Dermis blood vessel endothelial cell (primary cell): ENCODE measurements at places on chromosomes 2 and 18.

- DNase-seq: peak; percentile 58
Observed at GRCh38 chr18:43587538-43588153, 310.4 kb upstream of the SYT4 start.

DNA sequence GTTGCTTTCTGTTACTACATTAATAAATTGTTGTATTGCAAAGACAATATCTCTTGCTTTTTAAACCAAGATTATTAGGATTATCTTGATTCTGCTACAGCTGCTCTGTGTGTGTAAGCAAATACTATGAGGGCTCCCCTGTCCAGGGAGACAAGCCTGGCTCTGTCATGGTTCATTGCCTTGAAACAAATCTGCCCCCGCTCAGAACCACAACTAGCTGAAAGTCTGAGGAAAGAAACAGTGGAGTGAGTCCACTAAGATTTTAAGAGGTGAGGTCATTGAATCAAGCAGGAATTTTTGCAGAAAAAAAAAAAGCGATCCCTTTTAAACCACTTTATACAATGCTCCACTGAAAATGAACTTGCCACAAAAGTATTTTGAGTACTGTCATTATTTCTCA is 30.8 kb upstream of the LRRTM4 start:
- no peak for DNase-seq

- no peak for DNase-seq
Observed at GRCh38 chr18:46110406-46110805, 6.2 kb downstream of the HAUS1 start.

DNA sequence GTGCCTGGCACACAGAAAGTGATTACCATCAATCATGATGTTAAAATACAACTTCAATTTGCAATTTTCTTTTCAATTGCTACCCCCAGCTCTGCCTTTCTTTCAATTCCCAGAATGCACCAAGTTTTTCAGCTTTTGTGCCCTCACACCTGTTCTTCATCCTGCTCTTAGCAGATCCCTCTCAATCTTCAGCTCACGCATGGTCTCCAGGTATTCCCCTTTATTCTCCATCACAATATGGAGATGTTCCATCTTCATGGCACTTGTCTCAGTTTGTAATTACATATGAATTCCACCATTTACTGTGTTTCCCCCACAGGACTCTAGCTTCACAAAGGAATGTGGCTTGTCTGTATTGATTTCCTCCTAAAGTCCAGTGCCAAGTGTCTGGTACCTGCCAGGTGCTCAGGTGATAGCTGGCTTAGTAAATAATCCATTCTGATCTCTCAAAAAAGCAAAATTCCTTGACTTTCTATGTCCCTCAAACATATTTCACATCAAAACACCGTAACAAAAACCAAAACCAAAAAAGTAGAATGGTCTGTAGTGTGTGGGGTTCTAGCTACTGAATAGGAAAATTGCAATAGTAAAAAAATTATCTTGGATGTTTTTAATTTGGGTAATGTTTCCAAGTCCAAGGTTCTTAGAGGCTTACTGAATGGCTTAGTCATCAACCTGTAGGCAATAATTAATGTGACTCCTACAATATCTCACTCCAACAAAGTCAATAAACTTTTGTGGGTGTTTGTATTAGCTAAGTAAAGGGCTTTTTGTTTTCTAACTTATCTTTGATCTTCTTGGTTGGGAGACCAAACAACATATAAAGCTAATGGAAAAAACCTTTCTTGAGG is 2.9 kb upstream of the INSIG2 start:
- no peak for DNase-seq

DNA sequence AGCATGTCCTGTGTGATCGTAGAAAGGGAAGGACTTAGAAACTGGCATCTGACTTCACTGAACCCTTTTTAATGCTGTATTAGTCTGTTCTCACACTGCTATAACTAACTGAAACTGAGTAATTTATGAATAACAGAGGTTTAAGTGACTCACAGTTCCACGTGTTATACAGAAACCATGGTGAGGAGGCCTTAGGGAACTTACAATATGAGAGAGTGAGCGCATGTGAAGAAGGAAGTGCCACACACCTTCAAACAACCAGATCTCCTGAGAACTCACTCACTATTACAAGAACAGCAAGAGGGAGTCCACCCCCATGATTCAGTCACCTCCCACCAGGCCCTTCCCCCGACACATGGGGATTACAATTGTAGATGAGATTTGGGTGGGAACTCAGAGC is 811.3 kb downstream of the CPS1 start:
- no peak for DNase-seq

DNA sequence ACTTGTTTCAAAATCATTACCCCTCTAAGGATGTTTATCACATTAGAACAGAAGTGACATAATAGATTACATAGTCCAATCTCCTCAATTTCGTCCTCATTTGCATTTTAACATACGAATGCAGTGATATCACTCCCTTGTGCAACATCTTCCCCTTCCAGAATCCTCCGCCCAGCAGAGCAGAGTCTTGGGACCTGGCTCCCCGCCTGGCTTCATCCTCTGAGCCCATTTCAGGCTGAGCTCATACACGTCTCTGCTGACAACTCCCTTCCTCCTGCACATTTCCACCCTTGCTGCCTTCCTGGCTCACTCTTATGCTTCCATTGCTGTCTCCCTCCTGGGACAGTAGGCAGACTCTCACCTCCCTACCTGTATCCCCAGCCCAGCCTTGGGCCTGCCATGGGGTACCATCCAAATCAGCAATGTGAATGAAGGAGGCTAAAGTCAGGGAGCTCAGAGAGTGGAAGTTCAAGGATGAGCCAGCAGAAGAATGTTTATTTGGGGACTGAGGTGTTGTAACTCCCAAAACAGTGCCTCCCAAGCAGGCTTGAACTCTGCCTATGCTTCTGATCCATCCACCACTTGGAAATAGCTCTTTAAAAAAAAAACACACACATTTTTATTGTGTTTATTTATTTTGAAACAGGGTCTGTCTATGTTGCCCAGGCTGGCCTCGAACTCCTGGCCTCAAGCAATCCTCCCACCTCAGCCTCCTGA is 165.2 kb downstream of the TMEM200C start:
- no peak for DNase-seq

- DNase-seq: no peak
Observed at GRCh38 chr2:27831279-27832050, 58.7 kb downstream of the RBKS start.

- no peak for DNase-seq
Observed at GRCh38 chr2:45391866-45392265, 219.2 kb downstream of the SRBD1 start.

GRCh38 chr2:118805064-118805690 is 42.3 kb downstream of the EN1 start:
- no peak for DNase-seq

DNA sequence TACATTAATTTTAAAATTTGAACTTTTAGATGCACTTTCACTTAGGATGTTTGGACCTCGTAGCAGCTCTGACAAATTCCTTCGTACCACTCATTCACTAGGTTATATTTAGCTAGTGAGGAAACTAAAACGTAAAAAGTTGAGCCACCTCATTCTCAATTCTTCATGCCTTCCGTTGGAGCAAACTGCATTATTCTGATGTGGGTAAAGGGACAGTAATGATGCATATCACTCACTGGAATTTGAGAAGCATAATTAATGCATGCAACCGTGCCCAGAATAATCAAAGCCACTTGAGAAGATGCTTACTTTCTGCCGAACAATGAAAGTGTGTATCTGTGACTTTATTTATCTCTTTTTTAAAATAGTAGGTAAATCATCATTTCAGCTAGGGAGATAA is 2.2 kb downstream of the CNOT9 start:
- peak; percentile 54 for DNase-seq

DNA sequence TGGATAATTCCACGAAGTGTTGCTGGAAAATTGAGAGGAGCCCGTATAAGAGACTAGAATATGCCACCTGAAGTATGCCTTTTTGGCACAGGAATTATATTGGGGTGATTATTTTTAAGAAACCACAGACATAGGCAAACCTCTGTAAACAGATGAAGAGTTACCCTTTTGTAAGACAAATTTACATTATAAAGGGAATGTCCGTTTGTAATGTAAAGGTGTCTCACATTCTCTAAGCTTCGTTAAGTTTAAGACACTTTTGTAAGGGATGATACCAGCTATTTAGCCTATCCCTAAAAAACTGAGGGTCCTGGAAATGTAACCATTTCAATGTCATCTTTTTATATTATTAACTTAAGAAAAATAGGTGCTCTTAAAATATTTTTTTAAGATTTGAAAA is 432.8 kb upstream of the SYT4 start:
- DNase-seq: no peak

DNA sequence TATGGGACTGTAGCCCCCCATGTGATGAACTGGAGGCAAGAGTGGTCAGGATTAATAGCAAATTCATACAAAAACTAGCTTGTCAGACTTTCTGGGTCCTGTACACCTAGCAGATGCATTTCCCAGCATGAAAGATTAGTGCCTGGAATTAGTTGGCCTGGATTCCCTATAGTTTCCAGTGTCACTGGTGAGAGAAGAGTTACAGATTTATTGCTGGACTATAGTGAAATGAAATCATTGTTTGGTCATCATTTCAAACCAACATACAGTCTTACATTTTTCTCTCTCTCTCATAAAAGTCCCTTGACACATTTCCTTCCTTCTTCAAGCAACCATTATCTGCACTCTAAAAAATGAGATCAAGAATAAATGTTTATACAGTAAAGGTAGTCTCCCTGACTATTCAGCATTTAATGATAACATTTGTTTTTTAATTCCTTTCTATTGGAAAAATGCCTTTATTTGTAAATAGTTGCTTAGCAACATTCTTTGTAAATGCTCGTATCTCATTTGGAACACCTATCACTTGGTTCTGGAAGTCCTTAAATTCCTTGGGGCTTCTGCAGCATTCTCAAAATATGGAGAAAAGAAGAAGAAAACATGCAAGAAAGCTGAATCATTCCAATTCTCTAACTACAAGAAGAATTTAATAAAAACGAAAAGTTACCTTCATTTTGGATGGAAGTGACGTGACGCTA is 144.4 kb downstream of the MREG start:
- peak; percentile 32 for DNase-seq
